ENCODE measurements at places on chromosomes 16 and 17.
A peak's percentile ranks its signal among the peaks of the same experiment; 100 is the strongest.

GRCh38 chr17:51914577-51914976 is 243.9 kb downstream of the CA10 start:
- no peak for DNase-seq

DNA sequence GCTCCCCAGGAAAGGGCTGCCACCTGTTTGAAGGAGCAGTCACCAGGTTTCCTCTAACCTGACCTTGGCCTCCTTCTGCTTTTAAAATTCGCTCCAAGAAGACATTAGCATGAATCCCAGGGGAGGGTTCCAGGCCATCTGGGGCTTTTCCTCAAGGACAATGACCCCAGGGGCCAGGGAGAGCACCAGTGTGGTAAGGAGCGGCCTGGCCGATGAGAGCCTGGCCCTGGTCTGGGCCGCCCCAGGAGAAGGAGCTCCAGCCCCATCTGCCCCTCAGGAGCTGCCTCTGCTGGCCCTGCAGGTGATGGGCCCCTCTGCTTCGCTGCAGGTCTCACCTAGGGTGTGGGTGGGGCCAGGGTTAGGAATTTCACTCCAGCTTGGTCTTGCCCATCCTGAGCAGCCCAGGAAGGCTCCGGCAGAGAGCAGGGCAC is 209.2 kb upstream of the TNRC6C start:
- DNase-seq = no peak

GRCh38 chr17:55059724-55060123 is 91.2 kb downstream of the STXBP4 start:
- no peak for DNase-seq

GRCh38 chr17:34988644-34989043 is 8.3 kb downstream of the LIG3 start:
- DNase-seq = peak; percentile 46

DNA sequence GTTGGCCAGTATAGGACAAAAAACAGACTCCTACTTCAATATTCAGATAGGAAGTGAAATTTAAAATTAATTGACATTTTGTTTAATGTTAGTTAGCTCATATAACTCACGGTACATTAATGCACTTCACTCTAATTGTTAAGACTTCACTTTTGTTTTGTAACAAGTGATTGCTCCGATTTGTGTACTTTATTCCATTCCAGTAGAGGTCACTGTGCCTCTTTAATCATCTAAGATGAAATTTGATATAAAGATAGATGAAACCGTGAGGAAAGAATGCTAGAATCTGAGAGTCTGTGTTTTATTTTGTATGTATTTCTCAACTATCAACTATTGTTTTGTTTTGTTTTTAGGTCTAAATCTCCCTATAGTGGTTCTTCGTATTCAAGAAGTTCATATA is 29.0 kb downstream of the RBBP6 start:
- peak; percentile 6 for DNase-seq
